ENCODE measurements at places on chromosomes 7 and 10. TPM values are rescaled to one million over a fixed set of nuclear protein-coding genes. Genes with fewer than 3 reads are reported as not detected.

CRYGN gene
- not detected for total RNA-seq

DNA sequence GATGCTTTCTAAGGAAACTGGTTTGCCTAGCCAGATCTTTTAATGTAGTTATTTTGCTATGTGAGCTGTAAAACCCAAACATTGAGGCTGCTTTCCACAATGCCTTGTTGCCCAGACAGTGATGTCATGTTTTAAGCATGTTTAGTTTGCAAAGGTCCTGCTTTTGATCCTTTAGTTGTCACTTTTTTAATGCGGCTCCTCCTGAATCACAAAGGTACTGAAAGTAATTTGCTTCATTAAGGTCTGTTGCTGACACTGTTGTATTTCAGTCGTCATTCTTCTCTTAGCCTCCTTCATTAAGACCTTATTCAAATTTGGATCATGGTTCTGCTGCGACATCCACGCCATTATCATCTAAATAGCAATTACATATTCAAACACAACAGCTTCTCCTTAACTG lies 10.6 kb downstream of the RPA3 start:
- DNase-seq, result no peak

DNA sequence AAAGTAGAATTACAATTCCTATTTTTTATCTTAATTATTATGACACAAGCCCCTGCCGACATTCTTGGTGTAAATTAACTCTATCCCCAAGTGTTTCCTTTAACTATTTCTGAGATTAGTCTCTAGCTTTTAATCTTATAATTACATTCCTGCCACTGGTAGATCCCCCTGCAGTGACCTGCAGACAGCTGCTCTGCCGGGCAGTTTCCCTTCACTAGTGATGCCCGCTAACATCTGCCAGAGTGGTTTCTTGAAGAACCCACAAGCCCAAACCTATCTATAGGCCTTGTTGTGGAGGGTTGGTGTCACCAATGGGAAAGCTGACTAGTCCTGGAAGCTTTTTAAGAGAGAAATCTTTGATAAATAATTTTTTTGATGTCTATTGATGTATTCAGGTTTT lies 50.0 kb downstream of the ADAM22 start:
- no peak for DNase-seq

ADCY1 gene
- under 0.01 TPM for total RNA-seq

PROSER2 gene
- 16.2 TPM for total RNA-seq

GRCh38 chr7:6012355-6013104 lies 3.5 kb downstream of the AIMP2 start:
- DNase-seq, result no peak

MICALL2 gene
- total RNA-seq, result 8.1 TPM

DNA sequence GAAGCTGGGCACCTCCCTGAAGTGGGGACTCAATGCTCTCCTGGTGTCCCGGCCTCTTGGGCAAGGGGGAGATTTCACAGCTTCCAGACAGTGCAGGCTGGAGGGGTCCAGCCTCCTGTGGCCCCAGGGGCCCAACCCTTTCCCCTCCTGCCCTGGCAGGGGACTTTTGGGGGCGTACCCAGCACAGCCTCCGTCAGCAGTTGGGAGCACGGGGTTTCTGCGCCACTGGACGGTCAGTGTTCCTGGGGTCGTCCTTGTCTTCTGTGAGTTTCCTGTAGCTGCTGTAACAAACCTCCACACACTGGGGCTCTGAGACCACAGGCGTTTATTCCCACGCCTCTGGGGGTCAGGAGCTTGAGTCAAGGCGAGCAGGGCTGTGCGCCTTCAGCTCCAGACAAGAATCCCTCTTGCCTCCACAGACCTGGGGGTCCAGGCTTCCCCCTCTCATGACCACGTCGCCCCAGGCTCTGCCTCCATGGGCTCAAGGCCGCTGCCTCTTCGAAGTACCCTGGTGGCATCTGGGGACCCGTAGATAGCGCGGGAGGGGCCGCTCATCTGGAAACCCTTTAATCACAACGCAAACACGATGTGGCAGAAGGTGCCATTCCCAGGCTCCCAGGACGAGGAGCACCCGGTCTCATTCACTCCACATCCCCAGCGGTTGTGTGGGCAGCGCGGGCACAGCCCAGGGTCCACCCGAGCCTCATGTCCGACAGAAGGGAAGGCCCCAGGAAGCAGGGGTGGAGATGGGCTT lies 14.0 kb downstream of the PWWP2B start:
- no peak for DNase-seq

GPR141 gene
- total RNA-seq, result 33.9 TPM

DNA sequence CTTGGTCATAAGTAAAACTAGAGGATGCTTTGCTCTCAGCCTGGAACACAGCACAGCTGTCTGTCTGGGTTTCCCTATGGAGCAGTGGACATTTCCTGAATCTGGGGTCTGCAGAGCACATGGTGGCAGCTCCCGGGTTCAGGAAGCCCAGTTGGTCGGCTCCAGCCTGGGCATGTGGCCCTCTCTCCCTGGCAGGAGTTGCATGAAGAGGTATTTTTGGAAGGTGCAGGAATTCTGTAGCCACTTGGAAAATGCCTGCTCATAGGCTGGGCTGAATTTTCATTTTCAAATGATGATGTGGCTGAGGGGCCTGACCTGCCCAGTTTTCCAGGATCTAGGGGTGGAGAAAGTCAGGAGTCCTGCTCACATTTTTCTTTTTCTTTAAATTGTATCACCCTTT lies 6.7 kb upstream of the TPST1 start:
- DNase-seq, result no peak

DNA sequence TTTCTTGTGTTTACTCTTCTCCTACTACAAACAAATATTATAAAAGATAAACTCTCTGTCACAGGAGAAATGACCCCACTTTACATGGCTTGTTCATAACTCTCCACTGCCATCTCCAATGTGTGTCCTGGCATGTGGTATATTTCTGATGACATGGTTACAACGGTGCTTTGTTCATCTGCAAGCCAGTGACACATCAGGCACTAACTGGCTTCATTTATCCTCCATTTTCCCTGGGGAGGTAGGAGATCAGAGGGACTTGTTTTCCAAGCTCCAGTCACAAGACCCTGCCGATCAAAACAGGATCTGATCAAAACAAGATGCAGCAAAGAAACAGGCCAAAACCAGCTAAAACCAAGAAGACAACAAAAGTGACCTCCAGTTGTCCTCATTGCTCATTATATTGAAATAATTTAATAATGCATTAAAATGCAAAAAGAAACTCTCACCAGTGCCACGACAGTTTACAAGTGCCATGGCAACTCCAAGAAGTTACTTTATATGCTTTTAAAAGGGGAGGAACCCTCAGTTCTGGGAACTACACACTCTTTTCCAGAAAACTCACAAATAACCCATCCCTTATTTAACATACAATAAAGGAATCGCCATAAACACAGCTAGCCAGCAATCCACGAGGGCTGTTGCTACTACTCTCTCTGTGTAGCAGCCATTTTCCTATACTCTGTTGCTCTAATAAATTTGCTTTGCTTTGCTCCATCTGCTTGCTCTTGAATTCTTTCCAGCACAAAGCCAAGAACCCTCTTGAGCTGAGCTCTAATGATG lies 224.2 kb downstream of the XPNPEP1 start:
- DNase-seq, result no peak

DNA sequence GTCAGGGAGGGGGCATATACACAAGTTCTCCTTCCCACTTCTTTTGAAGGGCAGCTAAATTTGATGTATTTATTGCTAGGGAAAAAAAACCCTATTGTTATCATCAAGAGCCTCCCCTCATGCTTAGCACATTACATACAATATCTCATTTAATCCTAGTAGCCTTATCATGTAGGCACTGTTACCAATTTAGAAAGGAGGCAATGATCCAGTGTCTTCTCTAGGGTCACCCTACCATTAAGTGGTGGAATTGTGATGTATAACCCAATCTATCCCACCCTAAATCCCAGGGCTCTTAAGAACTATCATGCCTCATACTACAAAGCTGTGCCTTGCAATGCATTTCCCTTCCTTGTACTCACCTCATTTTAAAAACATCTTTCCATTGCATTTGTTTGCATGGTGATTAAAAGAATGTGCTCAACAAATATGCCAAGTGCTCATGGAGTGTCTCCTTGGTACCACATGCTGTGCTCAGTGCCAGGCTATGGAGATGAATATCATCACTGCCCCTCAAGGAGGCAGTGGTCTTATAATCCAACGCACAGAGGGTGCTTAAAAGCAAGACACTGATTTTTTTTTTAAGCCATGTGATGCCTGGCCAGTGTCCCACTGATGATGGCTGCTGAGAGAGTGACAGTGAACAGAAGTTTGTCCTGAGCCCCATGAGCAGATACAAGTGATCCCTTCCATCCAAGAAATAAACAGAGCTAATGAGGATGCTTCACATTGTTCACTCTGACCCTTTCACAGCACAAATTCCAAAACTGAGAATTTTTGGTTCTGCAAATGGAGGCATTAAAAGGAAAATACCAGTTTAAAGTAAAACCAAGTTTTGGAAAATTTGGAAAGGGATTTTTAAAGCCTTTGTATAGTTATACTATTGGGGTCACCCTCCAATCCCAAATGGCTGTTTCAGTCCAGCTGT lies 98.2 kb downstream of the SORBS1 start:
- no peak for DNase-seq
